ENCODE measurements at places on chromosomes 12 and 14. TPM values are rescaled to one million over a fixed set of nuclear protein-coding genes. Genes with fewer than 3 reads are reported as not detected.

DNA sequence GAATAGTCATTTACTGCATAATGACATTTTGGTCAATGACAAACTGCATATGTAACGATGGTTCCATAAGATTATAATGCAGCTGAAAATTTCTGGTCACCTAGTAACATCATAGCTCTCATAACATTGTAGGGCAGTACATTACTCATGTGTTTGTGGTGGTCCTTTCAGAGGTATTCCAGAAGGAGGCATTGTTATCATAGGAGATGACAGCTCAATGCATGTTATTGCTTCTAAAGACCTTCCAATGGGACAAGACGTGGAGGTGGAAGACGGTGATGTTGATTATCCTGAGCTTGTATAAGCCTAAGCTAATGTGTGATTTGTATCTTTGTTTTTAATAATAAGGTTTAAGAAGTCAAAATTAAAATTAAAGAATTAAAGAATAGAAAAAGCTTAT, 43.8 kb upstream of the TSPAN11 start:
- no peak for DNase-seq
- H3K36me3 ChIP-seq: no peaks in the 10 kb centered on the region
- no peaks in the 10 kb centered on the region for H3K4me1 ChIP-seq
- no peak overlapping the region for H3K4me3 ChIP-seq
- H3K27me3 ChIP-seq: peaks cover 25% of the 10 kb centered on the region

- H3K4me3 ChIP-seq: no peak overlapping the region
- H3K4me1 ChIP-seq: peaks cover 3% of the 10 kb centered on the region
- DNase-seq: peak; percentile 50
- H3K27ac ChIP-seq: no peak overlapping the region
- no peaks in the 10 kb centered on the region for H3K27me3 ChIP-seq
- no peaks in the 10 kb centered on the region for H3K36me3 ChIP-seq
Measured at GRCh38 chr12:76158518-76159321, 74.2 kb upstream of the NAP1L1 start.

GRCh38 chr12:111171832-111172231, 197.1 kb downstream of the PHETA1 start:
- no peaks in the 10 kb centered on the region for H3K36me3 ChIP-seq
- peaks cover 12% of the 10 kb centered on the region for H3K4me1 ChIP-seq
- peaks cover 6% of the 10 kb centered on the region for H3K27me3 ChIP-seq
- no peak overlapping the region for H3K27ac ChIP-seq
- DNase-seq: no peak

- peak overlapping the region; percentile 83 for H3K4me3 ChIP-seq
- peak overlapping the region; percentile 98 for H3K27ac ChIP-seq
- no peaks in the 10 kb centered on the region for H3K27me3 ChIP-seq
Measured at GRCh38 chr12:118189741-118190191, 53.8 kb downstream of the PEBP1 start.

- H3K36me3 ChIP-seq: peaks cover 10% of the 10 kb centered on the region
- no peak for DNase-seq
- no peaks in the 10 kb centered on the region for H3K4me1 ChIP-seq
- H3K27ac ChIP-seq: peak overlapping the region; percentile 40
- H3K4me3 ChIP-seq: no peak overlapping the region
Measured at GRCh38 chr12:122238861-122239260, 13.0 kb upstream of the DIABLO start.

DNA sequence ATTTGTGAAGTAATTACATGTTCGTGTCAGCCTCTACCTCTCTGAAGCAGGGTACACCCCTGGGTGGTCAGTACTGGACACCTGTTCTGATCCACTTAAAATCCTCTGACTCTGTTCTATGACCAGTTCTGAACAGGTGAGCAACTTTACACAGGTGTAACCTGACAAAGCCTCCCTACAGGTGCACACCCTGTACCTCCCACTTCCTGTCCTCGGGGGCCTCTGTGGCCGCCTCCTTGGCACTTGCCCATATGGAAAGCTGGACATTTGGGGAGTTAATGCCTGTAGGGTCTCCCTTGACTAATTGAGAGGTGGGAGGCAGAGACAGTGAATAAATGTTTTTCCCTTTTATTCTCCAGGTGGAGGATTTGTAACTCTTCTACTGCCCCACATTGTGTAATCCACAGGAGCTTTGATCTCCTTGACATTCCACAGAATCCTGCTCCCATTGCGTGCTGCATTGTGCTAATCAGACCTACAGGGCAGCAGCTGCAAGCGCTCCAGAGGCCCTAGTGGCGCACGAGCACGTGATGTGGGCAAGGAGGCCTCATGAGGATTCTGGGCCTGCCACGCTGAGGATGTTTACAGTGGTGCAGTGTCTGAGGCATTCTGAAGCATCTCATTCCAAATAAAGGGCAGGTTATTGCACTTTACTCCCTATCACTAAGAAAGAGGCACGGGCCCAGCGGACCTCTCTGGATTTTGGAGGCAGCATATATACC, 45.8 kb upstream of the BATF start:
- no peaks in the 10 kb centered on the region for H3K27me3 ChIP-seq
- no peaks in the 10 kb centered on the region for H3K36me3 ChIP-seq
- H3K4me3 ChIP-seq: no peak overlapping the region

DNA sequence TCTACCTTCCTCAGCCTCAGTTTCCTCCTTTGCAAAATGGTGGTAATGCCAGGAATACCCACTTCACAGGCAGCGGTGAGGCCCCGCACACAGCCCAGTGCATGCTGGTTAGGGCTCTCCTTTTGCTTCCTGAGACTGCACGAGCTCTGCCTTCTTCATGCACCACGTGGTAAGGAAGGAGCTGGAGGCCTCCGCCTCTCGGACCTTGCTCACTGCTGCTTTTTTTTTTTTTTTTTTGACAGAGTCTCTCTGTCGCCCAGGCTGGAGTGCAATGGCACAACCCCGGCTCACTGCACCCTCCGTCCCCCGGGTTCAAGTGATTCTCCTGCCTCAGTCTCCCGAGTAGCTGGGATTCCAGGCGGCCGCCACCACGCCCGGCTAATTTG, 18.1 kb downstream of the TAMALIN start:
- H3K36me3 ChIP-seq: no peaks in the 10 kb centered on the region
- H3K4me1 ChIP-seq: peaks cover 42% of the 10 kb centered on the region
- peaks cover 34% of the 10 kb centered on the region for H3K27me3 ChIP-seq
- H3K4me3 ChIP-seq: peak overlapping the region; percentile 90

The WIF1 gene
- total RNA-seq: not detected

Measured in neural crest cell (in vitro differentiated cells).